CD4-positive, alpha-beta T cell treated with Interleukin-15 for 1 hour (primary cell): ENCODE measurements at places on chromosomes 4 and X.
A peak's percentile ranks its signal among the peaks of the same experiment; 100 is the strongest.

DNA sequence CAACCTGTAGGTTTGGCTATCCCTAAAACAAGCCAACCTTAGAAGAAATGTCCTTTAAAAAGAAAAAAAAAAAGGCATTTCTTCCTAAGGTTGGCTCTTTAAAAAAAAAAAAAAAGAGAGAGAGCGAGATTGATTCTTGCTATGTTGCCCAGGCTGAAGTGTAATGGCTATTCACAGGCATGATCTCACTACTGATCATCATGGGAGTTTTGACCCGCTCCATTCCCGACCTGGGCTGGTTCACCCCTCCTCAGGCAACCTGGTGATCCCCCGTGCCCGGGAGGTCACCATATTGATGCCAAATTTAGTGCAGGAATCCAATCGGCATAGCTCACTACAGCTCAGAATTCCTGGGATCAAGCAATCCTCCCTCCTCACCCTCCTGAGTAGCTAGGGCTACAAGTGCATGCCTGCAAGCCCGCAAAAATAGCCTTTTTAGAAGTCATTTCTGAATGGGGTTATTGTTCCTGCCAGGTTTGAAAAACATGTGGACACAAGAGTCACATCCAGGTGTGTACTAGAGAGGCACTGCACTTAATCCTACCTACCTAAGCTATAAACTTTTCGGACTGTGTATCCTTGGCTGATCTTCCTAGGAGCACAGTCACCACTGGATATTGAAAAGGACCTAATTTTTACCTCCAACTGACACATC, 61.4 kb upstream of the ZCCHC13 start:
- no peak for DNase-seq

GRCh38 chrX:150200820-150201287, 162.3 kb upstream of the MAMLD1 start:
- peak; percentile 77 for DNase-seq

GRCh38 chrX:22968494-22968893, 31.3 kb upstream of the DDX53 start:
- DNase-seq, result no peak

GRCh38 chr4:184729946-184730345, 4.0 kb downstream of the CENPU start:
- DNase-seq, result no peak

GRCh38 chrX:148700021-148700420, 199.6 kb downstream of the AFF2 start:
- no peak for DNase-seq

DNA sequence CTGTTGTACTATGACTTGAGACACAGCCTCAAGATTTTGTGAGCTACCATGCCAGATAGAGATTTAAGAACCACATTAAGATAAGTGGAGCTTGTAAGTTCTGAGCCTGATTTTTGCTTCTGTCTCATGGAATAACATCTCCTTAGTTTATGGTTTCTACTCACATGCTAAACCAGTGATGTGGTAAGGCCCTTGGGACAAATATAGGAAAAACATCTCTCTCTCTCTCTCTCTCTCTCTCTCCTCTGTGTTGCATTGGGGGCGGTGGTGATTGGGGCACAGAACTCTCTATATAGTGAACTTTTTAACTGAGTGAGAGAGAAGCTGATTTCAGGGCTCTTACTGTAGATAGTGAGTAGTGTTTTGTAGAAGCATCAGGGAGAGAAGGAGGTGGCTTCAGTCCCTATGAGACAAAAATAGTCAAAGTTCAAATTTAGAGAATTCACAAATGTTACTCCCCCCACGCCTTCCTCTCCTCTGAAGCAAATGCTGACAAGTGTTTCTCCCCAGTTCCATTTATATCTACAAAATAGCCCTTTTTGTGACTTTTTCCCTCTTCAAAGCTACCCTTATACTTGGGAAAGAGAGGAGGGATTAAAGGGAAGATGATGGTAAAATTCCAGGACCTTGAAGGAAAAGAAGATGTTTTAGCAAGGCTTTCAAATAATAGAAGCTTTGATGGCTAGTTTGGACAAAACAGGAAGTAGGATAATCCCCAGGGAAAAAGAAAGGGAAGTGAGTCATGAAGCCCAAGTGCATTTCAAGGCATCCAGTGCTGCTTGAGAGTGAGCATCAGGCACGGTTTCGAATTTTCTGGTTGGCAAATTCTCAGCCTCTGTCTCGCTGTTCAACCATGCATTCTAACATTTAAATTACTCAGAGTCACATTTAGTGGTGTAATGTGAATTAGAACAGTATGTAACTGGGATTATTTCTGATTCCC, 134.3 kb upstream of the AP1S2 start:
- DNase-seq, result no peak

DNA sequence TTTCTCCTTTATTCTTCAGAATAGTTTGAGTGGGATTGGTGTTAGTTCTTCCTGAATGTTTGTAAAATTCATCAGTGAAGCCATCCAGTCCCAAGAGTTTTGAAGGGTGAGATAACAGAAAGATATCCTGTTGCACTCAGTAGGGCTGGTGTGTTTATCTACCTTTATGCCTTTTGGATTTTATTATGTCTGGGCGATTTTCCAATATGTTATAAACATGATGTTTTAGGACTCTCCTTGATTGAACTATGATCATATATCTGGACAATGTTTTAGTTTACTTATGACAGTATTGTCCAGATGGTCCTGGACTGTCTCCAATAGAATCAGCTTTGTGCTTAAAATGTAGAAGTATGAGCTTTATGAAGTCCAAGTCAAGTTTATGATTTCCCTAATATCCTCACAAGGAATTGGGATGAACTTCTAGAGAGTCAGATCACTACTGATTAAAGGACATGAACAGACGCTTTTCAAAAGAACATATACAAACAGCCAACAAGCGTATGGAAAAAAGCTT, 77.6 kb upstream of the ITM2A start:
- DNase-seq, result no peak

GRCh38 chr4:77734928-77735327, 84.2 kb downstream of the CNOT6L start:
- DNase-seq, result peak; percentile 23

DNA sequence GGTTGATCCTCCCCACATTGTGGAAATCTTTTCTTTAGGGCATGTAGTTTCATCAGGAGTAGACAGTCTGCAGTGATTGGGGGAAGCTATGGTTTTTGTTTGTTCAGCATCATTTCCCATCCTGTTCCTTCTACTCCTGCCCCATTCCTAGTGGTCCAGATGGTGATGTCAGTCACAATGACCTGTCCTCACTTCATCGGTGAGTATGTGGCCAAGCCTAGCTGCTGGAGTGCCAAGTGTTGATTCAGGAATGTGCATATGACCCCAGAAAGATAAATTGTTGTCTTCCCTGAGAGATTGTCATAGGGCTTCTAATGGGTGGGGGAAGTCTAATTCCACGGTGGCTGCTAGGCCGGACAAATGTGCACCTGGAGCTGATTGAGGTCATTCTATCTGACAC, 130.6 kb upstream of the FAT1 start:
- no peak for DNase-seq

DNA sequence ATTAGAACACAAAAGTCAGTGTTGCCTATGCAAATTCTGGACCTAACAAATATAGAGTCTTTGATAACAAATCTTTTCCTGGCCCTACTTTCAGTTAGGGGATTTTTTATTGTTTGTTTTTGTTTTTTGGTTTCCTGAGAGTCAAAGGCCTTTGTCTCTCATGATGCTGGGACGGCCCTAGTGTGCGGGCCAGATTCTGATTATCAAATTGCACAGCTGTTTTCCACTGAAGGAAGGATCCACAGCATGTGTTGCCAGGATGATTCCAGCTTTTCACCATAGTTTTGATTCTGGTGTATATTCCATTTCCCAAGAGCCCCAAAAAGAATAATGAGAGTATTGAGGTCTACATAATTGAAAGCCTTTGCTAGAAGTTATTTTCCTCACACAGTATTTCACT, 248.2 kb downstream of the CAMK2D start:
- no peak for DNase-seq

- DNase-seq, result no peak
Observed at GRCh38 chr4:18248611-18249010, 227.1 kb upstream of the LCORL start.

GRCh38 chr4:11710453-11711093, 281.9 kb upstream of the HS3ST1 start:
- no peak for DNase-seq

DNA sequence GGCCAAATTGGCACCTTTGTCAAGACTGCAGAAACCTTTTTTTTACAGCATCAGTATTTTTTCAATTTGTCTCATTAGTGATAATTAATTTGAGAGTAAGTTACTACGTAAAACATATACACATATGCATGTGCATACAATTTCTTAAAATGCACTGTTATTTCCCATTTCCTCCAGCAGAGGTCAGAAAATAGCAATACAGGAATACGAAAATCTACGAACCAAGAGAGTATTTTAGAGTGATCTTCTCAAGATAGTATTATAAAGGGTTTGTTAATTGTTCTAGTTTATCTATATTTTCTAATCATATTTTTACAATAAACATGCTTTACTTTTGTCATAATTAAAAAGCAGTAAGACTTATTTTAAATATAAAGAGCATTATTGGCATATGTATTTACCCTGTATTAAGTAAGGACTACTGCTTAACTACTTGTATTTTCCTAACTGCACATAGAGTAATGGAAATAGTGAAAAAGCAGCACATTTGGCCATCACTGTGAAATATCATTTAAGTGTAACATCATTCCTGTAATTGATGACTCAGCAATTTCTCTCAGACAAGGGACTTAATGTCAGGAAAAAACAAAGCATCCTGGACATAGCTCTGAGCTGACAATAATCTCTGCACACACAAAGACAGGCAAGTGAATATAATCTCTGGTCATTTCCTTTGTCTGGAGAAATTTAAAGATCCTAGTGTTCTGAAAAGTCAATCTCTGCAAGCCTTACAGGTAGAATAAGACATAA, 45.6 kb downstream of the MAOB start:
- DNase-seq, result no peak

DNA sequence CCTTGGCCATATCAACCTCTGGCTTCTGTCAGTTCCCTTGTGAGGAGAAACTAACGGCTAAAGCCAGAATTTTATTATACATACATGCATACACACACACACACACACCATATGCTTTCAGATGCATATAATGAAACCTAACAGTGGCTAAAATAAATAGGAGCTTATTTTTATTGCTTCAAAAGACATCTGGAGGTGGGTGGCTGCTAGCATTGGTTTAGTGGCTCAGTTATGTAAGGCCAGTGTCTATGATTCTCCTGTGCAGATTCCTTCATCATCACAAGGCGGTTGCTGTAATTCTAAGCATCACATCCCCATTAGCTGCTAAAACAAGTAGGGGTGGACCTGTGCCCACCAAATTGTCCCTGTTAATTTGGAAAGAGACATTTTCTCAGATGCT, 110.8 kb downstream of the MAPK10 start:
- no peak for DNase-seq

DNA sequence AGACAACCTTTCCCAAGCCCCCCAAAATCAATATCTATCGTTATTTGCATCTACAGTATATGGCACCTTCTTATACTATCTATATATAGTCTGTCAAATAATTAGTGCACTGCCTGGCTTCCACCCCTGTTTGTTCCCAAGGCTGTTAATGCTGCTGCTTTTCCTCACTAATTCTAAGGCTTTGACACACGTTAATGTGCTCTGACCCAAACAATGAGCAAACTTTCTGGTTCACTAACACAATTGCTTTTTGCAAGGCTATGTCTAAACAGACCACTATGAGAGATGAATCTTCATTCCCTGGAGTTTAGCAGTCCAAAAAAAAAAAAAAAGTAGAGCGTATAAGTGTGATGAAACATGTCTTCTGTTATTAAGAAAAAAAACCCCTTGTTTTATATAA, 360.9 kb upstream of the AGA start:
- no peak for DNase-seq

- DNase-seq, result no peak
Observed at GRCh38 chr4:22573641-22574040, 57.8 kb upstream of the ADGRA3 start.

DNA sequence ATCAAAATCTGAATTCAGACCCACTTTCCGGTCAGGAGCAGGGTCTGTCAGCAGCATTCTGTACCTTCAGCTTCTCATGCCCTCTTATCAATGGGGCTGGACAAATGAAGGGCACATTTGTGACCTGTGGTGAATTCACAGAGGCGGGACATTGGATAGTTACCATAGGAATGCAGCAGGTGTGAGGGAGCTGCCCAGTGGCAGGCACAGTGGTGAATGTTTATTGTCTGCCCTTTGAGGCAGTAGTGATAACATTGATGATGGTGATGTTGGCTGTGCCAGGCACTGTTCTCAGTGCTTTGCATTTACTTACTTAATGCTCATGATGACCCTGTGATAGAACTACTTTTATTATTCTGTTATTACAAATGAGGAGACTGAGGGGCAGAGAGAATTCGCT, 101.2 kb upstream of the KIT start:
- DNase-seq, result no peak

DNA sequence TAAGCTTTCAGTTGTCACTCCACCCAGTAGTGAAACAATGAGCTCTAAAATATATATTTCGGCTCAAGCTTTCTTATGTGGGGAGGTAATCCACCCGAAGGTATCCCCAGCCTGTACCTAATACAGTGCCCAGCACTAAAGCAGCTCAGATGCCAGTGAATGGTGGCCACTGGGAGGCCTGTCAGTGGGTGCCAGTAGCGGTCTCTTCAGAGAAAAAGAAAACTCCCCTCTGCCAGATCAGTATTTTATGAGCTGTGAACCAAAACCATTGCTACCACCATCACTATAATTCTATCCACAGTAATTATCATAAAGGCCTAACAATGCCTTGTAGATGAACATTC, 835 bp upstream of the NFKB1 start:
- DNase-seq, result peak; percentile 55

- DNase-seq, result no peak
Observed at GRCh38 chrX:40299641-40300046, 201.9 kb upstream of the BCOR start.

DNA sequence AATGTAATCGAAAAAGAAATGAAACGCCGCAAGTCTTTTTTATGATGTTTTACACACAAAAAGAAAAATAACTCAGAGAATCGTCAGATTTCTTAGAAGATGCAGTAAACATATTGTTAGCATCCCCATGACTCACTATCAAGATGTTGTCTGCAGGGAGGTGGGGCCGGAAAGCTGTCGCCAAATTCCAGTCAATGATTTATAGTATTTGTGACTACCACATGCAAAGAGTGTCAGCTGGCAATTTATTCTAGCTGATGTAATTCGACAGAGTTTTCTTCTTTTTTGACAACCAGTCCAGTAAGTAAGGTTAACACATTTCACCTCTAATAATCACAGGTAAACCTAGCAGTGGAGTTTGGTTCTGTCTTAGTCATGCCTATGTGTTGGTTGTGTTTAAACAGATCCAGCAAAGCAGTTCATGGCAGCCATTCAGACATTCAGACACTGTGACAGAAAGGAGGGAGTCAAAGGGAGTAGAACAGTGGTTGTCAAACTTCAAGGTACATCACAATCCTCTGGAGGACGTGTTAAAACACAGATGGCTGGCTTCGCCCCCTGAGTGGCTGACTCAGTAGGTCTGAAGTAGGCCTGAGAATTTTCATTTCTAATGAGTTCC, 19.8 kb upstream of the PPP1R2C start:
- DNase-seq, result no peak

DNA sequence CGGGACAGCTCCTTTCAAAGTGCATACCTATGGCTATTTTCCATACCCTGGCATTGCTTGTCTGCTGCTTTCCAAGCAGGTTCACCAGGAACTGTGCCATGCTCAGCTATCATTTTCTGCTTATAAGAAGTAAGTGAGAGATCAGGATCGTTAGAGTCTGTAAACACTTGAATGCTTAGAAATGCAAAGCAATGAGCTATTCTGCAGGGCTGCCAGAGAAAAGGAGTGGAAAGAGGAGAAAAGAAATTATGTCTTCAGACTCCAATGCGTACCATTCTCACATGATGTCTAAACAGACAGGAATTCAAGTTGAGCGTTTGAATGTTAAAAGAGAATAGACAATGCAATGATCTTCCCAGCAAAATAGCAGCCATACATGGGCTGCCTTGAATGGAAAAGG, 245.5 kb upstream of the SLC7A11 start:
- DNase-seq, result no peak
